ENCODE measurements at places on chromosomes 6 and 20. TPM values are rescaled to one million over a fixed set of nuclear protein-coding genes. Genes with fewer than 3 reads are reported as not detected.

ZNF334 gene
- 7.0 TPM for total RNA-seq

QKI gene
- 136 TPM for total RNA-seq

DNA sequence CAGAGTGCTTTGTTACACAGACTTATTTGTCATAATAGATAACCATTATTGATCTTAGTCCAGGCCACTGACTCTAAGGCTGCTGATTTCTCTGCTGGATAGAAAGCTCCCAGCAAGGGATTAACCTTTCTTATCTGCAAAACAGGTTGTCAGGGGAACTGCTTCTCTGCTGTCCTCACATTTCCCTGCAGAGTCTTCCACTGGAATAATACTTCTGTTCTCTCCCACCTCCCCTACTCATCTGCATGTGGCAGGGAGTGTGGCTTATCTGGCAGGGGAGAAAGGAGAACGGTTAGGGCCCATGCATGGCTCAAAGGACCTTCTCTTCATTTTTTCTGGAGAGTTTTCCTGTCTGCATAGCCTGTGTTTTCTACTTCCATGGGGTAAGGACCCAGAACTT, 86.2 kb downstream of the LAMP5 start:
- DNase-seq, result no peak

DNA sequence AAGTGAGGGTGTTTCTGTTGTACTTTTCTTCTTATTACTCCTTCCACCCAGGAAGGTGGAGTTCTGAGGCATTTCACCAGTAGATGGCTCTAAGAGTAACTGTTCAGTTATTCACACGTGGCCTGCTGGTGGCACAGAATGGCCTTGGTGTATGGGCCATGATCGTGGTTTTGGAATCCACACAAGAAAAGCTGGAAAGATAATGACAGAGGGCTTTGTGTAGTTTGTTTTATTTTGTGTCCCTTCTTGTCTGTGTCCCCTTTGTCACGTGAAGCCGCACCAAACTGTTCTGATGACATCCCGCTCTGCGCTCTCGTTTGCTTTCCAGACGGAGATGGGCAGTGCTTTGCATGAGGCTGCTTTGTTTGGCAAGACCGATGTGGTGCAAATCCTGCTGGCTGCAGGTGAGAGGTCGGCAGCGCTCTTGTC, 93.4 kb downstream of the ANKS1A start:
- DNase-seq, result no peak

DNA sequence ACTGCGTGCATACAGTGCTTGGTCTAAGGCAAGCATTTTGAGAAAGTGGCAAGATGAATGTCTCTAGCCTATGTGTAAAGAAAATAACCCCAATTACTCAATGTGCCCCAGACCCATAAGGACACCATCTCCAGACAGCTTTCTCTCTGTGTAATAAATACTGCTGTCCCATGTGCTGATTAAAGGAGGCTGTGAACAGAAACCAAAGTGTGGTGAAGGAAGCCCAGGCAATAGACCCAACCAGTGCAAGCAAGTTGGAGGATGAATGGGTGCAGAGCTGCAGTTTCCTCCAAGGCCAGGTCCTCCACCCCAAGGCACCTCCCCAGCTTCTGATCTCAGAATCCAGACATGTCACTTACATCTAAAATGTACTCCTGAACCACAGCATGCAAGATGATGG, 60.6 kb downstream of the TRAM2 start:
- DNase-seq, result peak; percentile 35

GRCh38 chr20:54173653-54174456, at the start of gene CYP24A1:
TSS of gene CYP24A1 (minus strand) at chr20:54173986. CDS start at chr20:54173579, 407 bp downstream.
- peak; percentile 31 for DNase-seq

GRCh38 chr20:63835021-63835858, 4.2 kb upstream of the ZBTB46 start:
- peak; percentile 90 for DNase-seq

DNA sequence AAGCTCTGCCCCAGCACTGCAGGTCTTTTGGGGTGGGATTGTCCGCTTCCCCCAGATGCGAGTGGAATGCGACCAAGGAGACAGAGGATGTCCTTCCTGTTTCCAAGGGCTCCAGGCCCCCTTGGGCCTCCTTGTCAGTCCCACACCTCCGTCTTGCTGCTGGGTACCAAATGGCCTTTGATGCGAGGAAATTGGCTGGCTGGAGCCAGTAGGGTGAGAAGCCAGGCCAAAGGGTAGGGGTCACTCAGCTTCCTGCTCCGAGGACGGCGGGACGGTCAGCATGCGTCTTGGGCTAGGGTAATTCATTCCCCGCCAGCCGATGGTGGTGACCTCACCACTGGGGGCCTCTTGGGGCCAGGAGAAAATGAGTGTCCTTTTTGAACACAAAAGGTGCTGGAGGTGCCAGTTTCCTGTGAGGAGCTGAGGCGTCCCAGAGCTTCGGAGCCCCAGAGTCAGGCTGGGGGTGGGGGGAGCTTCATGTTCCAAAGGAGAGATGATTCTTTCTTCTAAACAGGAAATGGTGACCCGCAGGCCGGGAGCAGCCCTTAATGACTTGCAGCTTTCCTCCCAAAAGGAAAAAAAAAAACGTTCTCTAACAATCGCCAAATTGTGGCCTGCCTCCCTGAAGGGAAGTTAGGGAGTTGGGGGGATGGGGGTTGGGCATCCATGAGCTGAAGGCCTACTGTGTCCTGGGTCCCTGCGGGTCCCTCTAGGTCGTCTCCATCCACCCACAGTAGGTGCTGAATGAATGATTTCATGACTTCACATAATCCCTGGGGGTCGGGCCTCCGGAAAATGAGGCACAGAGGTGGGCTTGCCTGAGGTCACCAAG, 6.7 kb downstream of the SNAI1 start:
- DNase-seq, result peak; percentile 93

BACH2 gene
- 17.4 TPM for total RNA-seq

DNA sequence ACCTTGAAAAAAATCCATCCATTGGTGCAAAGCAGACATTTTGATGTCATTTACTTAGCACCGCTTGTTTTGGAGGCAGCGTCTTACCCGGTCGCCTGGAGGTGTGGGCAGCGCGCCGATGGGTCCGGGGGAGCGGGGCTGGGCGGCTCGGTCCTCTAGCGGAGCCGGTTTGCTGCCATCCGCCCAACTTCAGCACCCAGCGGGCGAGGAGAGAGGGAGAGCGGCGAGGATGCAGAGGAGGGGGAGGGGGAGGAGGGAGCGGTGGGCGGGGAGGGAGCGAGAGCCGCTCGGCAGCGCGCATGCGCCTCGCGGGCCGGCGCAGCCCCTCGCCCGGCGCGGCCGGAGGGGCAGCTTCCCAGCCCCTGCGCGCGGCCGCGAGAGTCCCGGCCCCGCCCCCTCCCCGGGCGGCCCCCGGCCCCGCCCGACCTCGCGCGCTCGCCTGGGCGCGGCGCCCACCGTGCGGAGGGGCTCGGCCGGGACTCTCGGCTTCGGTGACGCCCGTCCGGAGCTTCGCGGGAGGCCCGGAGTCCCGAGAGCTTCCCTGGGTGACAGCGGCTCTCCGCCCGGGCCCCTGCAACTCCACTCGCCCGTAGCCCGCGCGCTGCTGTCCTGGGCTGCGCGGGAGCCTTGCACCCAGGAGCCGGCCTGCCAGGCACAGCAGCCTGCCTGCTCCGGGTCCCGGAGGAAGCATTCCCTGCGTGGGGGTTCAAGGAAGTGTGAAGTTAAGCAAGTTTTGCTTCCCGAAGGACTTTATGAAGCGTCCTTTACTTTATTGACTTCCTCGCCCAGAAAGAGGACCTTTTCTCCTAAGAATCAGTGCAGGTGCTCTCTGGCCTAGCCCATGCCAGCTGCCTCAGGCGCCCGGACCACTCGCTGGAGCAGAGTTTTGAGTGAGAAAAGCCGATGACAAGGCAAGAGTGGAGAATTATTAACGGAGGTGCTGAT, at the start of gene RGS17:
Gene RGS17, minus strand, starts transcription at position 246 of the 945 bp plus-strand sequence. CDS start 87,264 bp downstream, outside the sequence.
- peak; percentile 85 for DNase-seq

RTN4IP1 gene
- 5.6 TPM for total RNA-seq

DNA sequence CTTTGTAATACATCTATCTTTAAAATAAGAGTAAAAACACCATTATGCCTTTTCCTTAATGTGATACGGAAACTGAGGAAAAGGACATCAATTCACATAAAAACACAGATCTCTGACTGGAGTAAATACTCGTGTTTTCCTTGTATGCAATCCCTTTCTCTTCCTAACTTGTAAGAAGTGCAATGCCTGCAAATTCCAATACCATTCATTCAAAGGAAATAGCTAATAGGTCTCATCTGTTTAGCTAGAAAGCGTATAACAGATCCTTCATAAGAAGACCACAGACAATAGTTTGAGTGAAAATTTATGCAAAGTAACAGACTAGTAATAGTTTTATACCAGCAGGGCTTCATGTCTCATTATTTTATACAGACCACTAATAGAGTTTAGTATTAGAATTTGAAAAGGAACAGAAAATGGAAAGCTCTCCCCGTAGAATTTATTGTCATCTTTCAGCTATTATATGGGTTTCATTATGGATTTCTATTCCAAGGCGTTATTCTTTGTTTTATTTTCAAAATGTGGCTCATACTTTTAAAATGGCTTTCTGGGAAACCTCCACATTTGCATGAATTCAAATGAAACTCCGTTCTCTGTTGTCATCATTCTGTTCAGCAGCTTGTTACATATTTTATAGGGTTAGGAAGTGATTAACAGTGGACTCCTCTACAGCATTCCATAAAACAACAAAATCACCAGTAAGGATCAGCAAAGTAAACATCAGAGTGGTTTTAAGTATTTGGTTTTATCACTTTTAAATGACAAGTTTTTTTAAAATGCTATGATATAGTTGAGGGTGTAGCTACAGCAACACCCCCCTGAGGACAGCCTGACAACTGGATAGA, 186.7 kb downstream of the BTBD9 start:
- DNase-seq, result no peak

GRCh38 chr6:57064809-57065208, 18.3 kb downstream of the KIAA1586 start:
- no peak for DNase-seq

DNA sequence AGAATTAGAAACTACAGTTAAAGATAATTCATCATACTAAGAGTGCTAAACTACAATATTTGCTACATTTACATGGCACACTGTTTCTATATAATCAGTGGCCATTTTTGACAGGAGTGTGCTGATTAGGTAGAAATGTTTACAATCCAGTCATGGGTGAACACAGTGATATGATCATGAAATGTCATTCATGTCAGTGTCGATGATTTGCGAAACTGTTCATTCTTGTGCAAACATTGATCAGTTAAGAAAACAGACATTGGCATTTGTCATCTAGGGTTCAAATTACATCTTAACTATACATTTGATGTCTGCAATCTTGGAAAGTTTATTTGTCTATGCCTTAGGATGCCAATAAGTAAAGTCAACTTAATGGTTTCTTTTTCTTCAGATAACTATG, 474.9 kb downstream of the DOK5 start:
- DNase-seq, result no peak

PTK6 gene
- 5.1 TPM for total RNA-seq

GRCh38 chr6:6503191-6503590, 85.3 kb upstream of the LY86 start:
- peak; percentile 8 for DNase-seq

ADAM33 gene
- 6.6 TPM for total RNA-seq

SOX18 gene
- total RNA-seq, result 52.2 TPM

GRCh38 chr6:154301839-154302752, 54.5 kb downstream of the IPCEF1 start:
- peak; percentile 60 for DNase-seq

- no peak for DNase-seq
These were observed 146.2 kb downstream of the VEGFA start for GRCh38 chr6:43915986-43916923.
